ENCODE measurements at places on chromosomes 2 and 18.

DNA sequence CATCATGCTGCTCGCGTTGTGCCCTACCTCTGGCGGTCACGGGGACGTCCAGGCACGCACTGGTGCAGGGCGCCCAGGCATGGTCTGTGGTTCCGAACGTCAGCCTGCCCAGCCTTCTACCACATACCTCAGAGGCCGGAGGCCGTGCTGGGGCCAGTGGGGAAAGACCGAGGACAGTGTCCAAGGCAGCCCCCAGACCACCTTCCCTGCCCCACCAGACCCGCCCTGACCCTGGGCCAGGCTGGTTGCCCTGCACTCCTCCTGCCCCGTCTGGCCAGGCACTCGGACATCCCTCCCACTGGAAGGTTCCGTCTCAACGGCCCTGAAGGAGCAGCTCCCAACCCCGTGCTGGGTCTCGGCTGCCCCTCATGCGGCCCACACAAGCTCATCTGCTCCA, 32.8 kb downstream of the SLC66A2 start:
- DNase-seq: no peak

GRCh38 chr2:166411473-166412230, 35.9 kb upstream of the SCN9A start:
- DNase-seq: no peak

DNA sequence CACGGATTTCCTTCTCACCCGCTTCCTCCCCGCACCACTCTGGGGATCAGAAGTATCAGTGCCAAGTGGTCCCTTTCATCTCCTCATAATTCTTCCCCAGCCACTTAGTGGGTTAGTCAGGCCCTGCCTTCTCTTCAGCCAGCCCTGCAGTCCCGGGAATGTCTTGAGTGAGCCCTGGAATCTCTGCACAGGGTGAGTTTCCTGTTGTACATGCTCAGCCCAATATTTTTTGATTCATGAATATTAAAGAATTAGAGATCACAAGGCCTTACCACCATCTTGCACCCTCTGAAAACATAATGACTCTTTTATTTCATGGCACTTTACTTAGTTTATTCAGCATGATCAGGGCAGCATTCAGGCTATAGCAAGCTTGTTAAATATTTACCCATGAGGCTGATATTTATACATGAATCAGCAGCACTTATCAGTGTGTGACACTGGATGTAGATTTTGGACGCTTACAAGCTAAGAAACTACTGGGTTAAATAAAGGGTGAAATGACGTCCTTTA, 159.4 kb upstream of the FOSL2 start:
- DNase-seq: no peak

DNA sequence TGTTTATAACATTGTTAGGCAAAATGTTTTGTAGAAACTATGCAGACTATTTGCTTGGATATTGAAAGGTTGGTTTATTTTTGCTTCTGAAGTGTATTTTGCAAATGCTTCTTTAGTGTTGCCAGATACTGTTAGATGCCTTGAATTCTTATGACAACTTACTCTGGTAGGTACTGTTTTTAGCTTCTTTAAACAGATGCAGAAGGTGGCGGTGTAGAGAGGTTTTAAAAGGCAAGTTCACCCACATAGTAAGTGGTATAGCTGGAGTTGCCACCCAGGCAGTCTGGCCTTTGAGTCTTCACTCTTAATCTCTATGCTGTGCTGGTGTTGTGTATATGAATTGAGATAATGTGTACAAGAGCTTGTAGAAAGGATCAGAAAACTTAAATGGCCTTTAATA, 3.6 kb downstream of the PCYOX1 start:
- DNase-seq: no peak

DNA sequence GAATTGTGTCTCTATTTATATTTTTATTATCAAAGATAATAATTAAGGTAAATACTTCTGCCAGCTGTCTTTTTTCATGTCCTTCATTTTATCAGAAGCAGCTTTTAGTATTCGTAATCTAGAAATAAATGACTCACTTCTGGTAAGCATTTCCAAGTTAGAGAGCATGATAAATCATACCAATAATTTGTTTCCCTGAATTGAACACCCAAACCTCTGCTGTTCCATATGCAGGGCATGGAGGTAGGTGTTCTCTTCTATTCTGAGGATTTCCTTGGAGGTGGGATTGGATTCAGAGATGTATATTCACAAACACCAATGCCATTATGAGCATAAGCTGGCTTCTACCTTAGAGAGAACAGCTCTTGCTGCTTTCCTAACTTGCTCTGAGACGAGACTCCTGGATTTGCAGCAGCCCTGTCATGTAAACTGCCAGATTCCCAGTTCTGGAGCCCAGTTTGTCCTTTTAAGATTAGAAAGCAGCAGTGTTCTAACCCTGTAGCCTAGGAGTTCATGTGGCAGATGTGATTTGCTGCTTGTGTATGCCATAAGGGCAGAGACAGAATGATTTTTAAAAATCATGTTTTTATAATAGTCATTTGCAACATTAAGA, 47.5 kb downstream of the SKA1 start:
- no peak for DNase-seq

DNA sequence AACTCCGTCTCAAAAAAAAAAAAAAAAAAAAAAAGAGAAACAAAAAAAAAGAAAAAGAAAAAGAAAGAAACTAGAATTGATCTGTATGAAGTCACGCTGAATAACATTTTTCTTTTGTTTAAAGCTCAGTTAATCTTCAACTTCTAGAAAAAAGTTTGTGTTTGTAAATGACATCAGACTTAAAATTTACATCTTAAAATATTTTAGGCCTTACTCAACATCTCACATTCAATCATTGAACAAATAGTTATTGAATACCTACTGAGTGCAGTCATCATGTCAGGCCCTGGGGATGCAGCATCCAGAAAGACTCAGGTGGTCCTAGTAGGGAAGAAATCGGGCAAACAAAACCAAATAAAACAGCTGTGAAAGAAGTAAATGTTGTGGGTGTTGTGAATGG, 292.3 kb upstream of the FANCL start:
- DNase-seq: no peak

- no peak for DNase-seq
Observed at GRCh38 chr2:178477443-178478129, 814 bp downstream of the FKBP7 start.

GRCh38 chr2:124149571-124149970, 124.5 kb downstream of the CNTNAP5 start:
- DNase-seq: no peak

DNA sequence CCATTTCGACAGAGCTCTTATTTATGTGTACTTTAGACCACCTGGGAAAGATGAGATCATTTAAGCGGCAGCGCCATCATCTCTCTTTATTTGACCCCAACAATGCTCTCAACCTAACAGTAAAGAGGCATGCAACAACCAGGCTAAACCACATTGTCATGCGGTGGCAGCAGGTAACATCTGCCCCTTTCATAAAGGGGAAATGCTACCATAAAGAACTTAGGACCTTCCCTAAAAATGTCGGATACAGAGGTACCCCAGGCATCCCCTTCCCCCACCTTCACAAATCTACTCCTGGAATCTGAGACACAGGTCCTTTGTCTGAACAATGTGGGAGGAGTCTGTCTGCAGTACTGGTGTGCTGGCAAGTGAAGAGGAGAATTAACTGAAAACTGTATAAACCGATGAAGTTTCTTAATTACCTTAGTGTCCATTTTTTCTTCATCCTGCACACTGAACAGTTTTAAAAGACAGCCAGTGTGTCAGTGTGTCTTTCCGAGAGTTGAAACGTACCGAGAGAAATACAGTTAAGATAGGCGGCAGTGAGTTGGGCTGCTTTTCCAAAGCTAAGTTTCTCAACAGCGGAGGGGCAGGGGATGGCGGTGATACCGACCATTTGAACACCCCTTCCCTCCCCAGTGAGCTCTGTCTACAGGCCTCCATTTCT, 1.9 kb downstream of the MEX3C start:
- DNase-seq: no peak

DNA sequence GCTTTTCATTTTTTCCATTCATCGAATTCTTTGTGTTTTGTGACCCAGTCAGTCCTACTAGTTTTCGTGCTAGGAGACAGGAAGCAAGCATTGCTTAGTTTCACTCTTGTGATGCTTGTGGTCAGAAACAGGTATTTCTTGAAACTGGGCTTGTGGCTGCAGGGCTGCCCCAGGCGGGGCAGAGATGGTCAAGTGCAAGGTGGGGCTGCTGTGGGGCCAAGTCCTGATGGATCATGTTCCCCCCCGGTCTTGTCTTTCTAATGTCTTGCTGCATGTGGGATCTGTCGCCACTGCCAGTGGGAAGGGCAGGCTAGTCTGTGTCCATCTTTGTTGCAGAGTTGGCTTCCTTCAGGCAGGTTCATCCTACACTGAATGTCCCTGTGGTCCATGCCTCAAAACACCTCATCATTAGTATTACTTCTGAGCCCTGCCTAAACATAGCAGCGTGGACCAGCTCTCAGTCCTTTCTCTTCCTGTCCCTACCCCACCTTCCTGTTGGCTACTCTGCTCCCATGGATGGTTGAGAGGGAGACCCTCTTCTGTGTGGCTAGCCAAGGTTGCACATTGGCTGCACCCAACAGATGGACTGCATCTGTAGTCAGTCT, 38.7 kb downstream of the INPP4A start:
- no peak for DNase-seq

DNA sequence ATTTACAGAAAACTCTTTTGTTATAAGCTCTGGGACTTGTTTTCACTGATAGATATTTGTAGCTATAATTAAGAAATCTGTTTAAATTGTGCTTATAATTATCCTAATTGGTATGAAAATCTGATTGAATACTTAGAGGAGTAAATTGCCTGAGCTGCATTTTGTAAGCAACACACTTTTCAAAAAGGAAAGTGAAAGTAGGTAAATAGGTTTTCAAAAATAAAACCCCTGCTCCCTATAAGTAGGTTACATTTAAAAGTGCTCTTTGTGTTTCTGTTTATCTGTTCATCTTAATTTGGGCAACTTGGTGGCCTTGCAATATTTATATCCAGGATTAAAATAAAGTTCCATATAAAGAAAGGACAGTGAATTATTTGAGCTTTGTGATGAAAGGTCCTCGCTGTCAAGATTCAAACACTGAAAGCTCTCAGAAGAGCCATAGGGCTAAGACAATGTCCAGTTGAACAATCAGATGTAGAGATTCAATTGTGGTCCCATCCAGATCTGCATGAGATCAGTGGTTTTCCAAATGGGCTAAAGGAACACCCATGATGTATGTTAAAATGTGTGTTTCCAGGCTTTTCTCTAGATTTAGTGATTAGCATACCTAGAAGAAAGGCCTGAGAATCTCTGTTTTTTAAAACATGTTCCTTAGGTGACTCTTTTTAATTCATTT, 371.6 kb downstream of the RPRM start:
- DNase-seq: no peak

DNA sequence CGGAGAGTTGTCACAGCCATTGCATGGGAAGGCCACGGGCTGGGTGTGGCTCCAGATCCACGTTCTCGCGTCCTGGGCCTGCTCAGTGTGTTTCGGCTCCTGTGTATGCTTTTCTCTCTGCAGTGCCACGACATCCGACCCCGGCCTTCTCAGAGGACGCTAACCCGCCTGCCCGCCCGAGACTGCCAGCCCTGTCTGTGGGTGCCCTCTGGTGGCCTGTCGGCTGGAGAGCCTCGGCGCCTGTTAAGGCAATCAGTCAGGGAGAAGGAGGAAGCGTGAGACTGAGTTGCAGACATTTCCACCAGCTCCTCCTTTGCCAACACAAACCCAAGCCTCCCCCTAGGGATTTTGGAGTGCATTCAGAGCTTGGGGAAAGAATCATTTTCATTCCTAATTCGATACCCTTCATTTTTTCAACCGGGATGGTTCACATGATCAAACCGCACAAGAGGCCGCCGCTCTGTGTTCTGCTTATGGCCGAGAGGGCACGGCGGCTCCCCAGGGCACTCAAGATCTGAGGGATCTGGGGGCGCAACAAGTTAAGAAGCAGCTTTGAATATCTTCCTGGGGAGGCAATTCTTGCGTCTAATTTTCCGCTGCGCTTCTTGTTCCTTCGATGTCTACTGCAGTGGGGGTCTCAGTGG, 37.5 kb upstream of the ZBTB7C start:
- DNase-seq: no peak

DNA sequence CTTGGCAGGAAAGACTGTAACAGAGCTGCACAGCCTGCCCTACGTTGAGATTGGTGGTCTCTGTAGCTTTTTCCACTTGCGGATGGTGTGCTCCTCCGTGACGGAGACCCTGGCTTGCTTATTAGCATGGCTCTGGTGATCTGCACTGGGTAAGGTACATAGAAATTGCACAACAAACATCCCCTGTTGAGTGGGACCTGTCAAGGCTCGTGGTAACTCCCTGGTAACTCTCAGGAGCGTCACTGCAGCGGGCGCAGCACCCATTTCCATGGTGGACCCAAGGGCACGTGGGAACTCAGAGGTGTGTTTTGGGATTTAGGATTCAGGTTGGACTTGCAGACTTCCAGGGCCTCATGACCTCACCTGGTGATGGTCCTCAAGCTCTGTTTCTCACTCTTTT, 1.1 kb downstream of the TRAF3IP1 start:
- no peak for DNase-seq

DNA sequence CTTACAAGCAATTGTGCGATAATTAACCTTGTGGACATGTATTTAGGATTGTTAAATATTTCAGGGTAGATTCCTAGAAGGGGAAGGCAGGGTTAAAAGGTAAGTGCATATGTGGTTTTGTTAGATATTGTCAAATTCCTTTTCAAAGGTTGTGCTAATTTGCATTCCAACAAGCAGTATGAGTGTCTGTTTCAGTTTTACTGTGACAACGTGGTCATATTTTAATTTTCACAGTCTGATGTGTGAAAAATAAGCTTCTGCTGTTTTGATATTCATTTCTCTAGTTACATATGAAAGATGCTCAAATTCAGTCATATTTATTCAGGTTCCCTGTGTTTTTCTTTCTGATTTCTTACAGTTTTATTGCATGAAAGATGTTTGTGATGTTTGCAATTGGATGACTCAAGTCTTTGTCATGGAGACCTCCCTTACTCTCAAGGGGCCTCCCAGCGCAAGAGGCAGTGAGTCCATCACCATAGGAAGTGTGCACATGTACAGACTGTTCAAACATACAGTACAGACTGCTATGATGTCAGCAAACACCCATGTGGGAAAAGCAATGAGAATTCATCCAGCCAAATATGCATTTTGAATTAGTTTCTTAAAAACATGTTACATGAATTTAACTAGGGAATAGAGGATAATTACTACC, 310.8 kb downstream of the GALR1 start:
- DNase-seq: no peak

GRCh38 chr18:67932271-67932670, 415.8 kb upstream of the DSEL start:
- no peak for DNase-seq

DNA sequence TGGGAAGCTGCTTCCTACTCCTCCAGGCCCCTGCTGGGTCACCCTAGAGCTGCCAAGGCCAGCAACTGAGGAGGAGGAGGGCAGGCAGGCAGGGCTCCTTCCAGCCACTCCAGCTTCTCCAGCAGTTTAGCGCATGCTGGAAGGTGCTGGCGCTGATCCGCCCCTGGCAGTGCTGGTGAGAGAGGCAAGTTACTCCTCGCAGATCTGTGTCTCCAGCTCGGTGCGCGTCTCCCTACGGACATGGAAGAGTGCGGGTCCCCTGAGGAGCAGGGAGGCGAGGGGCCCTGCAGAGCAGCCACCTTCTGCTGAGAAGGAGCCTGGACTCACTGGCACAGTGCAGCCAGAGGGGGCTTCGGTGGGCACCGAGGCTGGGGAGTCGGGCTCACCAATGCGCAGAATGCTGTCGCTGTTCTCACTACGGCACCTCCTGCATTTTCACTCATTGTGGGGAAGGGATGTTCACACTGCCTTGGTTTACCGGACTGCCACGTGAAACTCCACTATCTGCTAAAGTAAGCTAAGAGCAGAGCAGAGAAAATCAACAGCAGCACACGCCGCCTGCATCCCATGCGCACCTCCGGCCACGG, 206.0 kb downstream of the HDAC4 start:
- DNase-seq: no peak

GRCh38 chr18:73947180-73947921, 200.3 kb downstream of the FBXO15 start:
- DNase-seq: no peak

GRCh38 chr18:75551071-75551470, 123.6 kb upstream of the SMIM21 start:
- DNase-seq: no peak
